ENCODE measurements at places on chromosomes 12 and 14. TPM values are rescaled to one million over a fixed set of nuclear protein-coding genes. Genes with fewer than 3 reads are reported as not detected.
A peak's percentile ranks its signal among the peaks of the same experiment; 100 is the strongest.

GRCh38 chr12:10612110-10612509 lies 1.3 kb downstream of the MAGOHB start:
- peak overlapping the region; percentile 94 for H3K4me3 ChIP-seq
- no peaks in the 10 kb centered on the region for H3K27me3 ChIP-seq
- peak overlapping the region; percentile 18 for H3K27ac ChIP-seq
- peaks cover 3% of the 10 kb centered on the region for H3K36me3 ChIP-seq

GRCh38 chr14:73770977-73771847 lies 57.0 kb upstream of the PNMA1 start:
- H3K36me3 ChIP-seq: no peaks in the 10 kb centered on the region
- H3K27me3 ChIP-seq: no peaks in the 10 kb centered on the region
- no peak for DNase-seq

DNA sequence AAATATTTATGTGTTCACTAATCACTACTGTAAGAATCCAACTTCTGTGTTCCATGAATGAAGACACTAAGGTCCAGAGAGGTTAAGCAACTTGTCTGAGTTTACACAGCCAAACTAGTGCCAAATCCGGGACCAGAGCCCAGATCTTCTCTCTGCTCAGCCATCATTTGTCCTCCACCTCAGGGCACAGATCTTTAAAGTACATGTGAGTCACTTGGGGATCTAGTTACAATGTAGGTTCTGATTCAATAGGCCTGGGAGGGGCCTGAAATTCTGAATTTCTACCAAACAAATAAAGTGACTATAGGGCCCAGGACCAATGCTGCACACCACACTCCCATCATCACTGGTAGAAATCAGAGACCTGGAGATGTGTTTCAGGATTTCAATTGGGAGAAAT lies 162.9 kb downstream of the GXYLT1 start:
- no peaks in the 10 kb centered on the region for H3K27me3 ChIP-seq
- DNase-seq: no peak
- H3K36me3 ChIP-seq: no peaks in the 10 kb centered on the region

Gene LYSET
- 38.8 TPM for polyA plus RNA-seq

DNA sequence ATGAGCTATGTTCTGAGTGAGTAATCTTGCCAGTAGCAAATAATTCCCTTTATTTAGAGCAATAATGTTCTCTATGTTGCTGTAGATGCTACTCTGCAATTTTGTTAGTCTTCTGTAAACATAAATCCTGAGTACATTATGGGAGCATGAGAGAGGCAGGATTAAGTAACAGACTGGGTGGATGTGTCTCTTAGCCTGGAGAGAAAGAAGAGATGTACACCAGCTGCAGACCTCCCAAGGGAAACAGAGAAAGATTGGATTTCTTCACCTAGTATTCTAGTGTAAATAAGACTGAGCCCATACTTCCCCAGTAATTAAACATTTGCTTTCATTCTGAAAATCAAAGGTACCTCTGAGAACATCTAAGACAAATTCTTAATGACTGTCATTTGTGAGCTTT lies 564.0 kb downstream of the TRHDE start:
- H3K27me3 ChIP-seq: no peaks in the 10 kb centered on the region
- H3K27ac ChIP-seq: no peak overlapping the region
- no peak overlapping the region for H3K4me3 ChIP-seq
- no peaks in the 10 kb centered on the region for H3K36me3 ChIP-seq
- no peaks in the 10 kb centered on the region for H3K4me1 ChIP-seq

- H3K27ac ChIP-seq: no peak overlapping the region
- peaks cover 22% of the 10 kb centered on the region for H3K4me1 ChIP-seq
- H3K27me3 ChIP-seq: no peaks in the 10 kb centered on the region
- no peak overlapping the region for H3K4me3 ChIP-seq
These were observed 18.5 kb upstream of the TC2N start for GRCh38 chr14:91885839-91886238.

DNA sequence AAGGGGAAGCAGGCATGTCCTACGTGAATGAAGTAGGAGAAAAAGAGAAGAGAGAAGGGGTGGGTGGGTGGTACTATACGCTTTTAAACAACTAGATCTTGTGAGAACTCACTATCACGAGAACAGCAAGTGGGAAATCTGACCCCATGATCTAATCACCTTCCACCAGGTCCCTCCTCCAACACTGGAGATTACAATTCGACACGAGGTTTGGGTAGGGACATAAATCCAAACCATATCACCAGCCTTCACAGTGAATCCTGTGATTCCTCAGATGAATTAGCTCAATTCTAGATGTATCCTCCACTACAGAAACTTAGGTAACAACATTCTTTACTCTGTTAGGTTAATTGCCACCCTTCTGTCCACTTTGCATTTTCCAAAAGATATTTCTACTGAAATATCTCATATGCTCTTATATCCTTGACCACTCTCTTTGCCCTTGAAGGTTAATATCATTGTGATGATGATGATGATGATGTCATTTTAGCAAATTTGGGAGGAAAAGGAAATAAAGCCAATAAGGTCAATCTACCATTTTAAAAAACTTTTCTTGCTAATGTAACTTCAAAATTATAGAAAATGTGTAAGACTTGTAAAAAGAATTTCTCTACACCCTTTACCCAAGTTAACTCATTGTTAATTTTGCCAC lies 23.2 kb upstream of the CCNT1 start:
- no peaks in the 10 kb centered on the region for H3K36me3 ChIP-seq
- H3K4me1 ChIP-seq: no peaks in the 10 kb centered on the region
- no peaks in the 10 kb centered on the region for H3K27me3 ChIP-seq
- no peak for DNase-seq

Gene KRT79
- polyA plus RNA-seq: 25.8 TPM

Gene HSPB8
- 64.0 TPM for polyA plus RNA-seq

DNA sequence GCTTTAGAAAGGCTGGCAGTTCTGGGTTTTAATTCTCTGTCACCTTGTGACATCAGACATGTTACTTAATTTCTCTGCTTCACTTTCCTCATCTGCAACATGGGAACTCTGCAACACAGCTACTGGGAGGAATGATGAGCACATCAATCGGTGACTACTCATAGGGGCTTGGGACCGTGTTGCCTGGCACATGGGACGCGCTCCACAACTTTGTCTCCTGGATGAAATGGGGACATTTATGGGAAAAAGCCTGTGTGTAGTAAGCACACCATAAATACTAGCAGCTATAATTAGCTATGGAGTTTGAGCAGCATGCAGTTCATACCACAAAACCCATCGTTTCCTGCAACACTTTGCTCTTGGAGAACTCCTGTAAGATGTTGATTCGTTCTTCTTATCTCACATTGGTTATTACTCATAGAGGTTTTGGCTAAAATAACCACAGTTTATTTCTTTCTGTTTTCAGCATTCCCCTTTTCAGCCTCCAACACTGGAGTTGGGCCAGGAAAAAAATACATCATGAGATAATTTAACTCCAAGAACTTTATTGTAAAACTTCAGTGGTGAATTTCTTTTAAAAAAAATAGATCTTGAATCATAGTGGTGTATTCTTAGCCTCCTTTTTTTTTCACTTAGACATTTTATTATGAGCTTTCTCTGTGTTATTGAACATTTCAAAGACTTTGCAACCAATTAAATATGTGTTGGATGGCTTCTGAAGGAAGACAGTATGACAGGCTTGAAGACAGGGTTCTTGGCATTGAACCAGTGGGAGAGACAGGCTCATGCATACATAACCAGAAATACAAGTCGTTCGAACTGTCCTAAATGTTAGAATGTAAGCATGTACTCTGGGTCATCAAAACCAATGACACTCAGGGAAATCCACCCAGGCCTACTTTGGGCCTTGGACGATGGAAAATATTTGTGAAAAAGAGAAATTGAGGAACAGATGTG lies 72.7 kb downstream of the RIN3 start:
- DNase-seq: peak; percentile 61
- peaks cover 28% of the 10 kb centered on the region for H3K36me3 ChIP-seq
- H3K27ac ChIP-seq: peak overlapping the region; percentile 84
- no peaks in the 10 kb centered on the region for H3K27me3 ChIP-seq

GRCh38 chr12:579420-580110 lies 83.7 kb downstream of the NINJ2 start:
- H3K4me1 ChIP-seq: peaks cover 14% of the 10 kb centered on the region
- no peak for DNase-seq
- no peak overlapping the region for H3K4me3 ChIP-seq

Gene KCNH5
- 0.11 TPM for polyA plus RNA-seq

DNA sequence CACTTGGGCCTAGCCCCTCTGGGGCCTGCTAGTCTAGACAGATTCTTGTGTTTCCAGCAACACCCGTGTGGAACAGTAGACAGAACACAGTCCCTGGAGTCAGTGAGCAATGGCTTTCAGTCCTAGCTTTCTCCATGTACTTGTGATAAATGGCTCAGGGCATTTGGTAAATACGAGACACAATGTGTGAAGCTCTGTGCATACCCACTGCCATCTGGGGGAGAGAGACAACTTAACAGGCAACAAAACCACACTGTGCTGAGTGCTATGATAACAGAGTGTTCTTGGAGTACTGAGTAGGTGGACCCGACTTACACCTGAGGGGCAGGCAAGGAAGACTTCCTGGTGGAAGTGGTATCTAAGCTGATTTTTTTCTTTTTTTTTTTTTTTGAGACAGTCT lies 86.3 kb upstream of the TBX3 start:
- DNase-seq: no peak
- H3K36me3 ChIP-seq: no peaks in the 10 kb centered on the region
- H3K27me3 ChIP-seq: no peaks in the 10 kb centered on the region
- no peak overlapping the region for H3K4me3 ChIP-seq
- no peaks in the 10 kb centered on the region for H3K4me1 ChIP-seq

- no peaks in the 10 kb centered on the region for H3K4me1 ChIP-seq
- no peaks in the 10 kb centered on the region for H3K27me3 ChIP-seq
- no peak overlapping the region for H3K4me3 ChIP-seq
- no peak for DNase-seq
- no peak overlapping the region for H3K27ac ChIP-seq
These were observed 71.4 kb downstream of the SLC41A2 start for GRCh38 chr12:104886418-104887401.

DNA sequence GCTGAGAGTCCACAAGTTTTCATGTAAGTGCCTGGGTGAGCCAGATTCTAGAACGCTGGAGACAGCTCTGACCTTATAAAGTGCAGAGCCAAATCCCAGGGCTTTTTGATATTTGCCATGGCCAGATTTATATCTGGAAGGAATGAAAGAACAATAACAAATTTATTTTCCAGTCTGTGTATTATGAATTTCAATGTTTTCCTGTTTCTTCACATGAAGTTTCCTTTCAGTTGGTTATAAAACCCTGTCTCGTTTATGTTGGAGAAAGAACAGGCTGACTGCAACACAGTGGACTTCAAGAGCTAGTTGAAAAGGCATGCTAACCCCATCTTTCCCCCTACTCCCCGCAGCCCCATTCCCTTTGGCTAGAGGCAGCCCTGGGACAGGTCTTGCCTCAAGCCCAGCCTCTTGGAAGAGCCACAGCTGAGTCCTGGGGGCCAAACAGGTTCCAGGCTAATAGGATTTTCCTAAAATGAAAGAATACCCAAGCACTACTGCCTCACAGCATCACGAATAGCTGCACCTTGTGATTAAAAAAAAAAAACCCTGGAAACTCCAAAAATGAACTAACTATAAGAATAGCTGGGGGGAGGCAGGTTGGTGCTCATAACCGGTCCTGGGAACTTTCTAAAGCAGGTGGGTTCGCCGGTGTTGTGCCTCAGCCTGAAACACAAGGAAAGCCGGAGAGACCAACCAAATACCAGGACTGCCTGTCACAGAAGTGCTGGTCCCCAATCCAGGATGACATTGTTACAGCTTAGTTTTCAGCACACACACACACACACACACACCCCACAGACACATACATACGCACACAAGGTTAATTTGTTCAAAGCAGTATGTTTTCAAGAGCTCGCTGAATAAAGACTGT lies 1.5 kb downstream of the FBLN5 start:
- H3K4me3 ChIP-seq: no peak overlapping the region
- no peak overlapping the region for H3K27ac ChIP-seq
- DNase-seq: no peak
- peaks cover 59% of the 10 kb centered on the region for H3K27me3 ChIP-seq
- no peaks in the 10 kb centered on the region for H3K36me3 ChIP-seq

DNA sequence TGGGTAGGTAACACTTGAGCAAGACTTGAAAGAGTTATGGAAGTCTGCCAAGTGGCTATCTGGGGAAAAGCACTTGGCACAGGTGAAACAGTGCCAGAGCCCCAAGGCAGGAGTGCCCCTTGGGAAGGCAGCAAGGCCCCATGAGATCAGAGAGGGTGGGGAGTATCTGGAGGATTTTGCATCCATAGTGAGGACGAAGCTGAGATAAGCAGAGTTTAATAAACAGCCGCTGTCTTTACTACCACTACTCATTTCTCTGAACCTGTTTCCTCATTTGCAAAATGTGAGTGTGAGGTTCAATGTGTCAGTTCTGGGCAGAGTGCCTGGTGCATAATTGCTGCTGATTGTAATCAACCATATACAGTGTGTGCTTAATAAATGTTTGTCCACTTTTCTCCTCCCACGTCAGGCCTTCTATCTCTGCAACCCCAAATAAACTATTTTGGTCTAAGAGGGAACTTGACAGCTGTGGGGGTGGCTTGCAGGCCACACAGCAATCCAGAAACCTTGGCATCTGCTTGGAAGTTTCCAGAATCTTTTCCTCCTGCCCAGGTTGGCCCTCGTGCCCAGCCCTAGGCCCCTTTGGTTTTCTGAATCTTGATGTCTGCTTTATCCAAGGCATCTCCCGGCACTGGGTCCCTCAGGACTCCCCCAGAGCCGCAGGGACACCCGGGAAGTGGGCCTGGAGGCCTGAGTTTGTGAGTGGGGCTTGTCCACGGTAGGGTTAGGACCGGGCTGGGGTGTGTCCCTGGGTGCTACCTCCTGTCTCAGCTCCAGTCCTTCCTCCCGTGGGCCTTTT lies 4.5 kb downstream of the ABCB9 start:
- H3K27ac ChIP-seq: no peak overlapping the region
- peaks cover 26% of the 10 kb centered on the region for H3K4me1 ChIP-seq

DNA sequence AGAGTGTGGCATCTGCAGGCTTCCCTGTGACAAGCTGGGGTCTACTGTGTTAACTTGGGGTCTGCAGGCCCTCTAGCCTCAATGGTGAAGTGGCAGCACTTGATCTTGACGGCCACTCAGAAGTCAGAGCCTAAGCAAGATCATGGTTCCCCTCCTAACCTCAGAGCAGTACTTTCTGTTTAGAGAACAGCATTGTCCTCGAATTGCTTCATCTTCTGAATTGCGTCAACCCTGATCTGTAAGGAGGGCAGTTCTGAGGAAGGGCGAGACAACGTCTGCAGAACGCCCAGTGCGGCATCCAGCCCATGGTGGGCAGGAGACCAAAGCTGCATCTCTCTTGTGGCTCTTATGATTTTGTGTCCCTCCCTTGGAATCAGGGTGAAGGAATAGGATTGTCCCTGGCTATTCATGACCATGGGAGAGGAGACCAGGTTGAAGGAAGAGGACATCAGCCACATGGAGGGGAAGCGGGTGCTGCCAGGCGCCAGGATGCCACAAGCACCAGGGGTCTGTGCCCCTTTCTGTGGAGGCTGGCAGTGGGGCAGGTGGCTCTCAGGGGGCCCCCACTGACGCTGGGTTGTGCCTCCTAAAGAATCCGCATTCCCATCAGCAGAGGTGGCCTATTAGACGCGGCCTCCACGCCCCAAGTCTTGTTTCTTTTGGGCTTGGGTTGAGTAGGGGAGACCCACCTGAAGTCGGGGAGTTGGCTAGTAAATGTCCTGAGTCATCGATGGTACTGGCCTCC lies 2.2 kb downstream of the SERPINA9 start:
- H3K4me1 ChIP-seq: no peaks in the 10 kb centered on the region
- no peak overlapping the region for H3K27ac ChIP-seq
- no peaks in the 10 kb centered on the region for H3K36me3 ChIP-seq
- no peak for DNase-seq

Gene CNTN1
- 0.27 TPM for polyA plus RNA-seq

- H3K4me3 ChIP-seq: no peak overlapping the region
- DNase-seq: no peak
- no peaks in the 10 kb centered on the region for H3K27me3 ChIP-seq
- no peaks in the 10 kb centered on the region for H3K4me1 ChIP-seq
- no peak overlapping the region for H3K27ac ChIP-seq
These were observed 18.2 kb downstream of the PNMA1 start for GRCh38 chr14:73695997-73696396.

Gene KRT74
- 0.34 TPM for polyA plus RNA-seq

All from thymus (tissue), 14 donors.